ENCODE measurements at places on chromosomes 6 and 20.

DNA sequence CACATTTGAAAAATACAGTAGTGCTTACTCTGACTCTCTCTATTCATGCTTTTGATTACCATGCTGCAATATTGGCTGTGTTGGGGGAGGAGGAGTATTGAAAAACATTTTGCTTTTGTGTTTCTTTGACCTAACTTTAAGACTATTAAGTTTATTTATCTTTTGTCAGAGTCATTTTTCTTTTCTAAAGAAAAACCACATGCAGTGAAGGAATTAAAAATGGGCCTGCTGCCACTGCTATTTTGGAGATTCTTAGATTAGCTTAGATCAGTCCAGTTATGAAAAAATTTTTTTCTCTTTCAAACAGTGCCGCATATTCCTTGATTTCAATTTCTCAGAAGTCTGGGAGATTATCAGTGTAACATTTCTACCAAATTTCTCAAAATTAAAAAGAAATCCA is 36.1 kb downstream of the BCKDHB start:
- DNase-seq, result no peak

DNA sequence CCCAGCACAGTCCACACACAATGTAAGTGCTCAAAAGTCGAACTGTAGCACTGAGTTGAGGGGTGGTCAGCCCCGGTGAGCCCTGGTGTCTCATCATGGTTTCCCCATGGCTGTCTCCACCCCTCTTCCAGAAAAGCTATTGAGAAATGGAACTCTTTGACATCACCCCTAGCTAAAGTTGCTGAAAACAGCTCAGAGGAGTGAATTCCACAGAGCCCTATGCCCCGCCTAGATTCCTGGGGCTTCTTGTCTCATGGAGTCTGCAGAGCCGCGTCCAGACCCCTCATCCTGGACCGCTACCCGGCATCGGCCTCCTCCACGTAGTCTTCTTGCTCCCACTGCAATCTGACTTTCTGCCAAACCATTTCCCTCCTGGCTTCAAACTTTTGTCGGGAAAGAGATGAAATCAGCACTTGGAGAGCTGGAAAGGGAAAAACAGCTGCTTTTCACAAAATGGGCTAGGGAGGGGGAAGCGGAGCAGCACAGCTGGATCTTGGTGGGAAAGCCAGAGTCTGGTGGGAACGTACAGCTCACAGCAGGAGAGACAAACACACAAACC is 132.2 kb downstream of the SNX5 start:
- no peak for DNase-seq

- DNase-seq, result no peak
Observed at GRCh38 chr6:111685526-111685925, 79.8 kb upstream of the TRAF3IP2 start.

DNA sequence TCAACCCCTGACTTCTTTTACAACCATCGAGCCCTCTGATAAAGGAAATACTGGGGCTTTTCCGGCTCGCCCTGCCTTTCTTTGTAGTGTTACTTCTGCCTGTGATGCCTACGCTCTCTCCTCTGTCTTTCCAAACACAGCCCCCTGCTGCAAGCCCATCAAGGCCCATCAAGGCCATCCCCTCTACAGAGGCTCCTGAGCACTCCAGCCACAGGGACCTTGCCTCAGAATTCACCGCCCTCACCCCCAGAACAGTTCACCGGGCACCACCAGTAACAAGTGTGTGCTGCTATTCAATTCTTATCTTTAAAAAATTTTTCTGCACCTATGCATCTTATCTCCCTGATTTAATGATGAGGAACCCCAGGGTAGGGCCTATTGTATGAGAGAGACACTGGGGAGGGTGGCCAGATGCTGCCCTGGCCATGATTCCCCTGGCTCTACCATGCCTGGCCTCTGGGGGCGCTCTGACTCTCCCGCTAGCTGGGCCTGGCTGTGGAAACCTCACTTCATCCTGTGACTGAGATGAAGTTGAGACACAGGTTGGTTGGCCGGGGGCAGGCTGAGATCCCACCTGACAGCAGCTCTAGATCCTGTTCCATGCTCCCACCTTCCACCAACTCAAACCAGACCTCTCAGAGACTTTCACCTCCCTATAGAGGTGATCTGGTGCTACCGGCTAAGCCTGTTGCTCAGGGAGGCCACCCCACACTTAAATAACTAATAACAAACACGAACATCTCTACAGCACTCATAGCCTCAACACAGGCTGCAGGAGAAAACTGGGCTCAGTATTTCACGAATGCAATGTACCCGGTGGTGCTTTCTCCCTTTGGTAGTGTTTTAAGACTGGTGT is 19.2 kb upstream of the GLP1R start:
- no peak for DNase-seq

DNA sequence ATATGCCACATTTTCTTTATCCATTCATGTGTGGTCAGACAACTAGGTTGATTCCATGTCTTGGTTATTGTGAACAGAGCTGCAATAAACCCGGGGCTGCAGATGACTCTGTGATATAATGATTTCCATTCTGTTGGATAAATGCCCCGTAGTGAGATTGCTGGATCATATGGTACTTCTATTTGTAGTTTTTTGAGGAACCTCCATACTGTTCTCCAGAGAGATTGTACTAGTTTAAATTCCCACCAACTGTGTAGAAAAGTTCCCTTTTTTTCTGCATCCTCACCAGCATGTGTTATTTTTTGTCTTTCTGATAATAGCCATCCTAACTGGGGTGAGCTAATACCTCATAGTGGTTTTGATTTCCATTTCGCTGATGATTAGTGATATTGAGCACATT is 62.2 kb upstream of the MAP3K4 start:
- no peak for DNase-seq

- no peak for DNase-seq
Observed at GRCh38 chr20:51811514-51812128, 9.3 kb upstream of the SALL4 start.

DNA sequence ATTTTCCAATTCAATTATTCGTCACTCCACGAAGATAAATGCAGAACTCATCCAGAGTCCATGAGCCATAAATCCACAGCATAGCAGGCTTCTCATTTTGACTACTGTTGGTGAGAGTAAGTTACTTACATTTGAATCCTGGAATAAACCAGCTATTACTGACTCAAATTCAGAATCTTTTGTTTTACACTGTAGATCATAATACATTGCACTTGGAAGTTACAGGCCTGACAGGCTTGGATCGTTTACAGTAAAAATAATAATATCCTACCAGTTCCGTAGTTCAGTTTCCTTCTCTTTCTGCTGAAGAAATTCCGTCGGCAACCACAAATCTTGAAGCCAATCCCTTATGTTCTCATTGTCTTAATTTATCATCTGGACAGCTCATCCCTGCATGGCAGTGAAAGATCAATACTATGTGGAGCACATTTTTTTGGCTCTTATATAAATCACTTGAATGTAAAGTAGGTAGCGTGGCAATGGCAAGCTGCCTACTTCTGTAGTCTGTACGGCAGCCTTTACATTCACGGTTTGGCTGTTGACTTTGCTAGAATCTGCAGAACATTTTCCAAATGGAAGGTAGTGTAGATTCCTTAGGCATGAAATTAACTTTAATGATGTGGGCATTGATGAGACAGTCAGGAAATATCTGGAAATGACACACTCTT is 142.9 kb downstream of the WDR27 start:
- no peak for DNase-seq

GRCh38 chr6:156870924-156871539 is 93.9 kb downstream of the ARID1B start:
- DNase-seq, result no peak

DNA sequence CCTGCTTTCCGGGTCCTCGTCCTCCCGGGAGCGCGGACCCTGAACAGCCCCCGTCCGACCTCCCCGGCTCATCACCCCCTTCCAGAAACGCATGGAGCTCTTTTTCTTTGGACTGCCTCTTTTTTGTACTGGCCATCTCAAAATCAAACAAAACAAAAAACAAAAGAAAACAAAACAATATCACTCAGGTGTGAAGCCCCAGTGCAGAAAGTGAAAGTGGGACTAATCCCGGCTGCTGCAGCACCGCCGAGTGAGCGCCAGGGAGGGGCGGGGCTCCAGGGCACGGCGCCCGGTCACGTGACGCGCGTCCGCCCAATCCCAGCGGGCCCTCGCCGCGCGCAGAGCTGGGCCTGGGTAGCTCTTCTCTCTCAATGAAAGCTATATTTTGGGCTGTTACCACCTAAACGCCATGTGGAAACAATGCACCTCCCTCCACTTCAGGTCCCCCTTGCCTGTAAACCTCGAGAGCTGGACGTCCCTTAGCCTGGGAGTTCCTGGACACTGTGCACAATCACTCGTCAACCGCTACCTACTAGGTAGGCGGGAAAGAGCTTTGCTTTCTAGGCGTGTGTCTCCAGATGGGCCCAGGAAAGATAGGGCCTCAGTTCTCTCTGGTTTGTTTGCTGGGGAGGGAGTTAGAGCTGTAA is 93.7 kb upstream of the PRDM1 start:
- peak; percentile 75 for DNase-seq

Measured in activated T-helper 1 cell treated with anti-CD3 and anti-CD28 coated beads, Interleukin-2, amount 50 U/mL, for 16 hours (primary cell).